Ascending aorta (tissue), 2 donors: ENCODE measurements at places on chromosomes 7 and 10.

DNA sequence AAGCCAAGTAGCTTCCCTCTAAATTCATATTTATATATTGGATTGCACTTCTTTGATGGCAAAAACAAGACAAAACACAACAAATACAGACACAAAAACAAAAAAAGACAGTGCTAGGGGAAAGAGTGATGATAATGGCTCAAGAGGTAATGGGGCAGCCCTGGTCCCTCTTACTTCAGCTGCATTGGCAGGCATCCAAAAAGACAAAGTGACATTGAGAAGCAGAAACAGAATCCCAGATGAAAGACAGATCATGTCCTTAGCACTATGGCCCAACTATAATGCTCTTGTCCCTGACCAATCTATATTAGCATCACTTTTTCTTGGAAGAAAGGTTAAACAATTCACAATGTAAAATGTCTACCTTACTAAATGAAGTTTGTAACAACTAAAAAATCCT, 76.2 kb downstream of the GPR85 start:
- no peaks in the 10 kb centered on the region for H3K27me3 ChIP-seq
- DNase-seq: no peak
- H3K4me1 ChIP-seq: no peaks in the 10 kb centered on the region

DNA sequence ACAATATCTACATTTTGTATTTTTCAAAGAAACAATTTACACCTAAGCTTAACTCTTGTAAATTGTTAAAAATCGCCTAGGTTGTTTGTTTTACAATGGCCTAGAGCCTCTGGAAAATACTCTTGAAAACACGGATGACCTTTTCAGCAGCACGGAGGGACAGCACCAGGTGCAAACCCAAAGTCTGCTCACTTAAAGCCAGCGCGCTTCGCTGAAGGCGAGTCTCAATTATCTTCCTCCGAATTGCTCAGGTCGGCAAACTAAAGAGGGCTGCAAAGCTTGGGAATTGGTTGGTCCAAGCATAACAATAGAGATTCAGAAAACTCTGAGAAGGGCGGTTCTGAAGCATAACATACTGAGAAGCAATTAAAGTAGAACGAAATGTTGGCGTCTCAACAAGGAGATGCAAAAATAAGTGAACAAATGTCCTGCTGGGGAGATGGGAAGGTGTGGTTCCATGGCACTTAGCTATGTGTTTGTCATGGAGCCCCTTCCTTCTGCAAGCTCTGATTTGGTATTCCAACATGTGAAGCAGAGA, 139.9 kb upstream of the PITRM1 start:
- no peak for DNase-seq
- H3K27ac ChIP-seq: no peak overlapping the region
- no peaks in the 10 kb centered on the region for H3K27me3 ChIP-seq
- H3K4me1 ChIP-seq: no peaks in the 10 kb centered on the region
- H3K36me3 ChIP-seq: no peaks in the 10 kb centered on the region

DNA sequence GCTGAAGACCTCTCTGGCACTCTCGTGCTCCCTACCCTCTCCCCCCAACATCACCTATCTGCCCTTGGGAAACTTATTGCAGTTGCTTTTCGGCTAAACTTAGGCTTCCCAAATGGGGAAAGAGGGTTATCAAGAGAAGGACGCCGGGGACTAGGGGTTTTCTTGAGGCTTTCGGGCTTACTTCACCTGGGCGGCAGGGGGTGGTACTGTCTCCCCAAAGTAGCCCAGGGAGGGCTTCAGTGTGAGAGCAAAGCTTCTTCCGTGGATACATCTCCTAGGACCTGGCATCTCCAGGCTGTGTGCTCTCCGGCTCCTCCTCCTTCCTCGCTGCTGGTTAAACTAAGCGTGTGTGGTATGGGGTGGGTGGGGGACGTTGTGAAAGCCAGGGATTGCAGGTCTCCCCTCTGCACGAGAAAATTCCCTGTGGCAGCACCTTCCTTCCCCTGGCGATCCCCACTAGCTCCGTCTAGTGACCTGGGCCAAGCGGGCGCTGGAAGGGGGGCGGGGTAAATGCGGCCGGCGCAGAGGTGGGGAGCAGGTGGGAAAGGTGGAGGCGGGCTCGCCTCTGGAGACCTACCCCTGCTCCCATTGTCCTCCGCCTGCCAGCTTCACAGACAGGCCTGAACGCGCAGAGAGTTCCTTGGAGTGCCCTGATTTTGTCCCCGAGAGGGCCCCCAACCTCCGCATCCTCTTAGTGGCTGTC, 1.1 kb downstream of the PLXDC2 start:
- H3K27me3 ChIP-seq: no peaks in the 10 kb centered on the region
- peak overlapping the region; percentile 94 for H3K27ac ChIP-seq
- no peaks in the 10 kb centered on the region for H3K4me1 ChIP-seq
- H3K36me3 ChIP-seq: no peaks in the 10 kb centered on the region
- no peak for DNase-seq

DNA sequence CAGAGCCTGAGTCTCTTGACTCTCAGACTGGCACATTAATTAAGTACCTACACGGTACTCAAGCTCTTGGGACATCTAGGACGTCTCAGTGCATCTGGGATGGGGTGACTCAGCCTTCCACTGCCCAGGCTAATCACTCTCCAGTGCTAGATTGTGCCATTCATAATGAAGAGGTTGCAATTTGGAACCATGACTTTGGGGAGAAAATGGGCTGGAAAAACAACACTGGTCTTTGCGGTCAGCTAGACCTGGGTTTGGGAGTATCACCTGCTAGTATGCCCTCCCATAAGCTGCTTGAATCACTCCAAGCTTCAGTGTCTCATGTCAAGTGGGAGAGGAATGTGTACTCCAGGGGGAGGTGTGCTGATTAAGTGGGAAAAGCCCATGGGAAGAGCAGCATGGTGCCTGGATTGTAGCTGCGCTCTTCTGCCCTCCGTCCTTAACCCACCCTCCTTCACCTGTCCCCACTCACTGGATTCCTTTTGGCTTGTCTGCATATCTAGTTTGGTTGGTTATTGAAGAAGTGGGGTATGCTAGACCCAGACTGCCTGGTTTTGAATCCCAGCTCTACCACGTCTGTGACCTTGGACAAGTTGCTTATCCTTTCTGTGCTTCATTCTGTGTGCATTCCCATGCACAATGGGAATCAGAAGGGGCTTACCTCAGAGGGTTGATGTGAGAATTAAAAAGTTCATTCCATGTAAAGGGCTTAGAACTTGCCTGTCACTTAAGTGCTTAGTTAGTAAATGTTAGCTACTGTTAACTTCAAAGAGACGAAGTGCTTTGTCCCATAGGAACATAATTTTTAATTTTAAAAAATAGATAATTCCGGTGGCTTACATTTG, 3.8 kb downstream of the NFE2L3 start:
- DNase-seq: no peak
- no peaks in the 10 kb centered on the region for H3K36me3 ChIP-seq
- no peak overlapping the region for H3K4me3 ChIP-seq
- H3K27me3 ChIP-seq: no peaks in the 10 kb centered on the region
- no peaks in the 10 kb centered on the region for H3K4me1 ChIP-seq
